ENCODE measurements at places on chromosomes 7 and 10.

GRCh38 chr10:132527339-132528063 lies 10.1 kb upstream of the INPP5A start:
- DNase-seq: no peak

GRCh38 chr10:7635408-7636125 lies 31.2 kb downstream of the ITIH5 start:
- DNase-seq: no peak

DNA sequence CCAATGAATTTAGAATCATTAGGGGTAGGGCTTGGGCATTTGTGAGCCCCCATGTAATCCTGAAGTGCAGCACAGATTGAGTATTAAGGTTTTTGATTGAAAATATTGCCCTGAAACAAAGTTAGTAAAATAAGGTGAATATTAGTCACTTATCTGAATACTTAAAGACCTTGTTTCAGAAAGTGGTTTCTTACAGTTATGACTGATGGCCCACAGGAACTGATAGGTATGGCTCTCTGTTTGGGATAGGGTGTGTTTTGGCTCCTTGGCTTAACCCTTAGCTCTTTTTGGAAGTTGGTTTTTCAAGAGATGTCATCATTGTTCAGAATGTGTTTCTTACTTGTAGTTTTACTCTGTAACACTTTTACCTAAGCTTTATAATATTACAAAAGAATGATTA lies 34.8 kb downstream of the MDFIC start:
- no peak for DNase-seq

- DNase-seq: peak; percentile 58
These were observed 98.8 kb upstream of the ZNF722 start for GRCh38 chr7:63899691-63900393.

GRCh38 chr10:31272841-31273240 lies 46.2 kb upstream of the ZEB1 start:
- DNase-seq: peak; percentile 29

DNA sequence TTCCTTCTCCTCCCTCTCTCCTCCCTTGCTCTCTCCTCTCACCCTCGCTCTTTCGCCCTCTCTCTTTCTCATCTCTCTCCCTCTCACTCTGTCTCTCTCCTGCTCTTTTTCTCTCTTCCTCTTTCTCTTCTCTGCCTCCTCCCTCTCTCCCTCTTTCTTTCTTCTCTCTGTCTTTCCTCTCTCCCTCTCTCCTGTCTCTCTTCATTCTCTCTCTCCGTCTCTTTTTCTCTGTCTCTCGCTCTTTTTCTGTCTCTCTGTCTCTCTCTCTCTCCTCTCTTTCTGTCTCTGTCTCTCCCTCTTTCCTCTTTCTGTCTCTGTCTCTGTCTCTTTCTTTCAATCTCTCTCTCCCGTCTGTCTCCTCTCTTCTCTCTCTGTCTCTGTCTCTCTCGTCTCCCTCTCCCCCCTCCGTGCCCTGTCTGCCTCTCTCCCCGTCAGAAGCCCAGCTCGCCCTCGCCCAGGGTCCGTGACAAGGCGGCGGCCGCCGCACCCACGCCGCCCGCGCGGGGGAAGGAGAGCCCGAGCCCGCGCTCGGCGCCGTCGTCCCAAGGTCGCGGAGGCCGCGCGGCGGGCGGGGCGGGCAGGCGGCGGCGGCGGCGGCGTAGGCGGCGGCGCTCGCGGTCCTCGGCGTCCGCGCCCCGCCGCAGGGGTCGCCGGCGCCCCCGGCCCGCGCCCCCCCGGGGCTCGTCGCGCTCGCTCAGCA lies 21.3 kb upstream of the HSPB1 start:
- DNase-seq: no peak

DNA sequence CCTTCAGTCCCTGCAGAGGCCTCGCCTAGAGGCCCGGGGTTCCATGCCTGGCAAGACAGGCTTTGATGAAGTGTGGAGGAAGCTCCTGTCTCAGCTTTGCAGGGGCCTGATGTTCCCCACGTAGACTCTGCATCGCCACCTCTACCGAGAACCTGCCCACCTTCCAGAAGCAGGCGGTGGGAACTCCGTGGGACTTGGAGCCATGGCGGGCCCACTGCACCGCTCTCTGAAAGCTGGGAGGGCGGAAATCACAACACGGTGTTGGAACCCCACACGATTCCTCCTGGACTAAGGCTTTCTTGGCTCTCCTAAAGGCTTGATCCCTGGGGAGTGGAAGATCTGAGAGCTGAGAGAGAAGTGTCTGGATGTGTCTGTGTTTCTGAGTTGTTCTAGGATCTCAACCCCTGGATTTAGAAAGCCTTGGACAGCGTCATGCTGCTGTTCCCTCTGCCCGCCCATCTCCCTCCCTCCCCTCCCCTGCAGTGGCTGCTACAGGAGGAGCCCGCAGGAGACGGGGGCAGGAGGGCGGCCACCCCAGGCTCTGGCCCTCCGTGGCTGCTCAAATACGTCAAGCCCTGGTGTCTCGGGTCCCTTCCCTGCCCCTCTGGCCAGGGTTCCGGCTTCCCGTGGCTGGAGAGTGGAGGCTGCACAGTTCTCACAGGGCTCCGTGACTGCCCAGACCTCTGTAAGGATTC lies 79.7 kb downstream of the VIPR2 start:
- no peak for DNase-seq

DNA sequence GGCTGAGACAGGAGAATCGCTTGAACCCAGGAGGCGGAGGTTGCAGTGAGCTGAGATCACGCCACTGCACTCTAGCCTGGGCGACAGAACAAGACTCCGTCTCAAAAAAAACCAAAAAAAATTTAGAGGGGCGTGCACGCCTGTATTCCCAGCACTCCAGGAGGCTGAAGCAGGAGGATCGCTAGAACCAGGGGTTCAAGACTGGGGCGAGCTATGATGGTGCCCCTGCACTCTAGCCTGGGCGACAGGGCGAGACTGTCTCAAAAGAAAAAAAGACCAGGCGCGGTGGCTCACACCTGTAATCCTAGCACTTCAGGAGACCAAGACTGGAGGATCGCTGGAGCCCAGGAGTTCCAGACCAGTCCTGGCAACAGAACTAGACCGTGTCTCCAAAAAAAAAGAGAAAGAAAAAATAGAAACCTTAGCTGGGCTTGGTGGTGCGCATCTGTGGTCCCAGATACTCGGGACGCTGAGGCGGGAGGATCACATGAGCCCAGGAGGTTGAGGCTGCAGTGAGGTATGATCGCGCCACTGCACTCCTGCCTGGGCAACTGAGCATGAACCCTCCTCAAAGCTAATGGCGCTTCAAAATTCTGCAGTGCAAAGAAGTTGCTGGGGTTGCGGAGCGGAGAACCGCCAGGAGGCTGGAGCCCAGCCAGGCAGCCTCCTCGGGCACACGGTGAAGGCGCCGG lies 382 bp upstream of the MBLAC1 start:
- no peak for DNase-seq

DNA sequence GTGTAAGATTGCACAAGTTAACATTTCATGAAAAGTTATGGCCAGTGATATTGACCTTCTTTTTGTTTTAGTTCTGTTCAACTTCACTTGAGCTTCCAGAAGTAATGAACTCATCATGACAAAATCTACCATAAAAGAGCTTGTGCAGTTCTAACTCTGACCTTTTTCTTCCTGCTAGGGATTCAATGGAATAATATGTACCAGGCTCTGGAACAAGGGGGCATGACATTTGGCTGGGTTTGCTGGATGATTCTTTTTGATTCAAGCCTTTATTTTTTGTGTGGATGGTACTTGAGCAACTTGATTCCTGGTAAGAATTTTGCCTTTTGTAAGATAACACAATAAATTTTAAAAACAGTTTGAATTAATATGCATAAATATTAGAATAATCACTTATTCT lies 205.0 kb downstream of the ABCA13 start:
- no peak for DNase-seq

DNA sequence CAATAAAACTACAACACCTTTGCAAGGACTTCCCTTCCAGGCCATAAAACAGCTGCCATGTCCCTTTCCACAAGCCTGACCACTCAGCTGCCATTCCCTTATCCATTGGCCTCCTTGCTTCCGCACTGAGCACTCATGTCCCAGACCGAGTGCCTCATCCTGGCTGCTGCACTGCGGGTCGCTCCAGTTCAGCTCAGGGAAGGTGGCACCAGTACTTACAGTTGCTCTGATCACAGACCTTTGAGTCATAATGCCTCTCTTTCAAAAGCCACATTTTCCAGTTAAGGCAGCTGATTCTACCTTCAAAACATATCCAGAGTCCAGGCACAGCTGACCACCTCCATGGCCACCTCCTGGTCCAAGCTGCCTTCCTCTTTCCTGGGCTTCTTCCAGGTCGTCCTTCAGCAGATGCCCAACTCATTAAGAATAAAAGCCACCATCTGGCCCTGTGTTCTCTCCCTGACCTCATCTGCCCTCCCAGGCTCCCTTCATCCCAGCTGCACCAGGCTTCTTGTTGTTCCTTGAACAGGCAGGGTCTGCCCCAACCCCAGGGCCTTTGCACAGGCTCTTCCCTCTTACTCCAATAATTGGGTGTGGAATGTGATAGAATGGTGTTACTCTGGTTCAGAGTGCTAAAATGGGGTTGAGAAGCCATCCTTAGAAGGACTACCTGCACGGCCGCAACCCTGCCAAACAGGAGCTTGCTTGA lies 64.5 kb downstream of the RAMP3 start:
- DNase-seq: no peak

DNA sequence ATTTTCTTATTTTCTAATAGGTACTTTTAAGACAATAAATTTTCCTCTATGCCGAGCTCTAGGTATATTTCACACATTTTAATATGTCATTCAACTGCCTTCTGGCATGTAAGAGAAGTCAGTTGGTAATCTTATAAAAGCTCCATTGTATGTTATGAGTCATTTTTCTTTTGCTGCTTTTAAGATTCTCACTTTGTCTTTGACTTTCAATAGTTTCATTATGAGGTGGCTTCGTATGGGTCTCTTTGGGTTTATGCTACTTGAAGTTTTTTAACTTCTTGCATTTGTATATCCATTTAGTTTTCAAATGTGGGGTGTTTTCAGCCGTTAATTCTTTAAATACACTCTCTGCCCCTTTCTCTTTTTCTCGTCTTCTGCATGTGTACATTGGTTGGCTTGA lies 80.5 kb downstream of the ABCA13 start:
- DNase-seq: no peak

Measured in Kasumi-1 (cell line).